ENCODE measurements at places on chromosomes 13 and 19.
A peak's percentile ranks its signal among the peaks of the same experiment; 100 is the strongest.

GRCh38 chr19:3613818-3614661, 7.4 kb upstream of the TBXA2R start:
- no peak for DNase-seq

DNA sequence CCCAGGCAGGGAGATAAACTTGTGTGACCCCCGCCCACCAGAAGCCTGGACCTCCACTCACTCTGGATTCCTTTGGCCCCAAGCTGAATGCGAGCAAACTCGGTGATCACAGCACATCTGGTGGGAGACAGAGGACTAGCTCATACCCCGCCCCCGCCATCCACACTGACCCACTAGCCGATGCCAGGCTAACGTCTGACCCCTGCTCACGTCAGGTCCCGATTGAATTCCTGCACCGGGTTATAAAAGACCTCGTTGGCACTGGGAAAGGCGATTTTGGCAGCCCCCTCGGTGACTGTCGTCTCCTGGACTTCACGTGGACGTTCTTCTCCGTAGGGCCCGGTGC, 631 bp downstream of the TRMT1 start:
- no peak for DNase-seq

DNA sequence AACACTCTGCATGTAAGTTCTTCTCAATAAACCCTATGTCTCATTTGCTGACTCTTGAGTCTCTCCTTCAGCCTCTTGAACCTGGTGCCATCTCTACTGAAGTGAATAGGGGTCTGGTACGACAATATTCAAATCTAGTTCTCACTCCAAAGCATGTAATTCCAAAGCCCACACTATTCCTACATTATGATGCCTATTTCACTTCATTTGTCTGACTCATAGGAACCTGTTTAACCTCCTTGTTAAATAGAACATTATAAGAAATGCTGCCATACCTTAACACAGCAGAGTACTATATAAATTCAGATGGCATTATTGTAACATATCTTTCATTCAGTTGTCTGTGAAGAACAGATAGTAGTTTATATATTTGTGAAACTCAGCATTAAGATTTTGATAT, 67.1 kb downstream of the STARD13 start:
- no peak for DNase-seq

GRCh38 chr19:53868892-53869804, 1.5 kb downstream of the MYADM start:
- peak; percentile 36 for DNase-seq

DNA sequence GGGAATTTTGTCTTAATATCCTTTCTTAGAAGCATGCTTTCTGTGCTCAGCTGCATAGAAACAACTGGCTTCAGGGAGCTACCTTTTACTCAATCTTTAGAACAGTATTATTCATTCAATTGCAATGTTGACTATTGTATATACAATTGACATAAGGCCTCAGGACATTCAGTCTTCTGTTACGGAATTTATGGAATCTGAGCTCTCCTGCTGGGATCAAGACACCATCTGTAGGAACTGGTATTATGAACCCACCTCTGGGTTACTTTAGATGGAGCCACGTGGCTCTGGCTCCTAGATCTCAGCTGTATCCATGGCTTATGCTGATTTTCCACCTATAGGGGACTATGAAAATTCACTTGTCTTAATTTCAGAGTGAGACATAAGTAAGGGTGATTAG, 716.2 kb upstream of the GPC6 start:
- DNase-seq, result no peak

DNA sequence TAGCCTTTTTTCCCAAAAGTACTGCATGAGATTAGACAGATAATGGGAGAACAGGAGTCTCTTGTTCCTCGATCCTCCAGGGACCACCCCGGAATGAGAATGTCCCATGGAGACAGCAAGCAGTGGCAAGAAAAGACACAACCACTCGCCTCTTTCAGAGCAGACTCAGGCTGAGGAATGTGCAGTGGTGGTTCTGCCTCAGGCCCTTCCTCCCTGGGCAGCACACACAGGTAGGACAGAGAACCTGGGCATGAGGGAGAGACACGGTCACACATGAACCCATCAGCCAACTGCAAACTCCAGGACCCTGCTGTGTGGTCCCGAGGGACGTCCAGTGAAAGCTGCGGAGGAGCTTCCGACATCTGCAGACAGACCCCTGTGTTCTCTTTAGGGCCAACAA, 31.0 kb downstream of the CRYL1 start:
- DNase-seq, result no peak
